ENCODE measurements at places on chromosomes 3 and 15.

- DNase-seq, result no peak
Observed at GRCh38 chr3:161117646-161118045, 12.5 kb upstream of the B3GALNT1 start.

DNA sequence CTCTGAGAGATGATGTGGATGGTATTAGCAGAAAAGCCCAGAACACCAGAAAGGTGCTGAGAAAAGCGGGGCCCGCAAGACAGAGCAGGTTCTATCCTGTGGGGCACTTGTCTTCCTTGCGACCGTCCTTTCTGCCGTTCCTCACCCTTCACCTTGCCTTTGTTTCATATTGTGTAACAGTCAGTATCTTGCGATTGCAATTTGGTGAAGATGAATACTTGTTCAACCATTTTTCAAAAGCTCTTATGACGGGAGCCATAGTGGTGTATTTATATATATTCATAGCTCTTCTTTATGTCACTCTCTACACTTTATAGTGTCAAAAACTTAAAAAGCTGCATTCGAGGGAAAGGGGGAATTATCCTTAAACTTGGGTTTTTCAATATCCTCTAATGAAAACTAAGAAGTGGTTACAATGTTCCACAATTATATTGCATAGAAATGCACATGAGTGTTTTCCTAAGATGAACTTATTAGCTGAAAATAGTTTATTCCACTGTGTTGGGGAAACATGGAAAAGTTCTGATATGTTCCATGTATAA lies 797 bp downstream of the MAP3K13 start:
- DNase-seq, result no peak

DNA sequence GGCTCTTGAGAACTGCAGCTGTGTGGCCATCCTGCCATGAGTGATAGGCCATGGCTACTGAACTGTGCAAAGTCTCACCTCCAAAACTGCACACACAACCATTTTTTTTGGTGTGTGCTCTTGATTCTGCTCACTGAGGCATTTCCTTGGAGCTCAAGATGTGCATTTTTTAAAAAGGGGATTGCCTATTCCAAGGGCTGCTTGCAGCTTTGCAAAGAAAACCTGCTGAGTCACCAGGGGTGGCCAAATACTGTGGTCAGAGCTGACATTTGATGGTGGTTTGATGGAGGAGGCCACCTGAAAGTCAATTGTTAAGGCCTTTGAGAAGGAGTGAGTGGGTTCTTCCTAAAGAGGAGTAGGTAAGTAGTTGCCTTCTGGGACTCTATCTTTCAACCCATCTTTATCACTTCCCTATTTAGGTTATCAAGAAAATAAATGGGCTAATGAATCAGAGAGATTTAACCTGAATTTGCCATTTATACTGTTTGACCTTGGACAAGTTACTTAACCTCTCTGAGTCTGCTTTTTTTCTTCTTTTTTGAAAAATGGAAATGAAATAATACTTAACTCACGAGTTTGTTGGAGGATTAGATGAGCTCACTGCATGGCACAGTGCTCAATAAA lies 87.9 kb downstream of the CHST2 start:
- DNase-seq, result no peak

DNA sequence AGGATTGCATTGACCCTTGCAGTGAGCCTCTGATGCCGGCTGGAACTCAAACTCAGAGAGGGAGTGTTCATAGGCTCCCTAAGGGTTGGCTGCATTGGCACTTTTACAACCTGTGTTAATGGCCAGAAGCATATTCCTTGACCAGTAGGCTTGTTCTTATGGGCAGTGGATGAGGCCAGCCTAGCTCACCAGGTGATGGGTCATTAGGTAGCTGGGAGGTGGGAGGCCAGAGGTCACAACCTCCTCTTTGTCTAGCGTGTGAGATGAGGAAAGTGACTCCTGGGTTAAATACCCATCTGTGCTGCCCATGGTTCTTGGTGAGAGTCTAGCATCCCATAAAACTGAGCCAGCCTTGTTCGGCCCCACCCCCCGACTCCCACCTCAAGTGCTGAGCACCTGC lies 275.7 kb upstream of the CTNNB1 start:
- no peak for DNase-seq

GRCh38 chr3:189863031-189863430 lies 231.8 kb downstream of the TP63 start:
- DNase-seq, result no peak

DNA sequence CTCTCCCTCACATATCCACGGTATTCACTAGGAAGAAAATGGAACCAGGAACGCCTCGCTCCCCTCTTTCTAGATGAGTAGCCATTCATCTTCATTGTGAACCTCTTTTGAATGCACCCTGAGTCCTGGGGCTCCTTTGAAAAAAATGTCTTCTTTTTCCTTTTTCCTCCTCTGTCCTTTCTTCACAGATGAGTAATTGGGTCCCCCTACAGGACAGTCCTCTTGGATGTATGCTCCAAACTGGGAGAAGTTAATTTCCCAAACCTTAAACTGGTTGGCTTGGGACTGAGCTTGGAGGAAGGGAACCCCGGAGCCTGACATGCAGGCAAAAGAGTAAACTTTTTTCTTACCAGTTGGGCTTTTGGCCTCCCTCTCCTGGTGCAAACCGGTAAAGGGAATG lies 108.8 kb downstream of the DPH6 start:
- no peak for DNase-seq

GRCh38 chr3:56406826-56407515 lies 61.3 kb downstream of the ERC2 start:
- no peak for DNase-seq

GRCh38 chr15:41971089-41971894 lies 1.1 kb downstream of the EHD4 start:
- DNase-seq, result no peak

GRCh38 chr3:82641701-82642100 lies 880.3 kb upstream of the GBE1 start:
- DNase-seq, result no peak

- no peak for DNase-seq
Observed at GRCh38 chr3:184688251-184688881, 23.5 kb downstream of the MAGEF1 start.

DNA sequence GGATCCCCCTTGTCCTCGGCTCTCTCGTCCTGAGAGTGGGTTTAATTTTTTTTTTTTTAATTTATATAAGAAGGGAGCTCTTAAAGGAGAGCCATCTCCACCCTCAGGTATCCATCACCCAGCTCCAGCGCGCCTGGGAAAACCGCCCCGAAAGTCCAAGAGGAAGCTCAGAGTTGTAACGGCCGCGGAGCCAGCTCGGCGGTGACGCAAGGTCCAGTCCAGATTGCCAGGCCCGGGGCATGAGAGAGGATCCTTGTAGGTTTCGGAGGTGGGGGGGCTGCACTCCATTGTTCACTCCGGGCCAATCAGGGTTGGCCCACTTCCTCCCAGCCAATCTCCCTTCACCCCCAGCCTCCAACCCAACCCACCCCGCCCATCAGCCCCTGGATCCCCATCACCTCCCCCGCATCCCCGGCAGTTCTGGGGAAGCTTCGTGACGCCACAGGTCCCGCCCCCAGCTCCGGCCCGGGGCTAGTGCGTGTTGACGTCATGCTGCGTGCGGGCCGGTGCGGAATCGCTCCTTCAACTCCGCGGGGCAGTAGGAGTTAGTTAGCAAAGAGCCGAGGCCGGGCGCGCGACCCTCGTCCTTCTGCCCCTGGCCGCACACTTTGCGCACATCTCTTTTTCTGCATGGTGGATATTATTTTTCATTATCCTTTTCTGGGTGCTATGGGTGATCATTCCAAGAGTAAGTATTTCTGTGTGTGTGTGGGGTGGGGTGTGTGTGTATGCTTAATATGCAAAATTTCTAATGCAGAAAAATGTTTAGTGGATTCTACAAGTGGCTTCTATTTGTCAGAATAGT lies at the start of gene ISL2:
Gene ISL2, plus strand, starts transcription at position 520 of the 805 bp plus-strand sequence. Its CDS starts 111 bp downstream, at position 631.
- no peak for DNase-seq

- DNase-seq, result no peak
Observed at GRCh38 chr3:183558495-183558894, 3.0 kb upstream of the KLHL6 start.

DNA sequence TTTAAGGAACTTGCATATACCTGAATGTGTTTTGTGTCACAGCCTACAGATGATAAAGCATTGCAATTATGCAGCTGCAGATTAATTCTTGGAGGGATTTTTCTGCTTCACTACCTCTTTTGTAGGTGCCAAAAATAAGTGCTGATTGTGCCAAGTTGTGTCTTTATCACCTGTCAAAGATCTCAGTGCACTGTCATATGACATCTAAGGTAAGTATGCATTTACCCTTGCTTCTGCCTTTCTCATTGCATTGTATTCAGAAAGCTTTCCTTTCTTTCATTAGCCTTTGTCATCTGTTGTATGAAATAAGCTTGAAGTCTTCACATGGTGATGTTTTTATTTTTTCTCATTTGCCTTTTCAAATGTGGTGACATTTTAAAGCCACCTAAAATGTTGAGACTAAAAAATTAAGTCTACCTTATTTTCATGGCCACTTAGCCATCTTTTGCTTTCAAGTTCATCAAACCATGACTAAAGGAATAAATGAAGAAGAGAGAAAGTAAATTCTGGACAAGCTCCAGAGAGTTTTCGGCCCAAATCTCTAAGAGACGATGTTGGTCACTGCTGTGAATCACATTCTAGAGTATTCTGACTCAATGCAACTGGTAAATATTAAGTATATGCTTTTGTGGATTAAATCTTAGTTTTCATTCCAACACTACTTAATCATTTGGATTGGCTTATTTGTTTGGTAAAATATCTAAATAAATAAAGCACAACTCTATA lies 381.8 kb upstream of the EPHA3 start:
- DNase-seq, result no peak

DNA sequence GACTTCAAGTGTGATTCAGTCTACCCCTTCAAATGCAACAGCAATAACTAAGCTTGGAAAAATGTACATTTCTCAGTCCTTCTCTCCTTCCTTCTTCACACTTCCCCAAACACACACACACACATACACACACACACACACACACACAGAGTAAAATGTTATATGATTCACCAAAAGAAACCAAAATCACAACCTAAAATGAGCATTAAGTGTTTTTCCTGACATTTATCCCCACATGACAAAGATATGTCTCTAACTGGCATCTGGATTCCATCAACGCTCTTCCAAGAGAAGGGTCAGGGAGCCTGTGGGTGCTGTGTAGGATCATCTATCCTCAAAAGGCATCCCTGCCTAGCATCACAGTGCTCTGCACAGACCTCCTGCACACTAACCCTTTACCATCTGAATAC lies 21.0 kb downstream of the PDZRN3 start:
- no peak for DNase-seq

DNA sequence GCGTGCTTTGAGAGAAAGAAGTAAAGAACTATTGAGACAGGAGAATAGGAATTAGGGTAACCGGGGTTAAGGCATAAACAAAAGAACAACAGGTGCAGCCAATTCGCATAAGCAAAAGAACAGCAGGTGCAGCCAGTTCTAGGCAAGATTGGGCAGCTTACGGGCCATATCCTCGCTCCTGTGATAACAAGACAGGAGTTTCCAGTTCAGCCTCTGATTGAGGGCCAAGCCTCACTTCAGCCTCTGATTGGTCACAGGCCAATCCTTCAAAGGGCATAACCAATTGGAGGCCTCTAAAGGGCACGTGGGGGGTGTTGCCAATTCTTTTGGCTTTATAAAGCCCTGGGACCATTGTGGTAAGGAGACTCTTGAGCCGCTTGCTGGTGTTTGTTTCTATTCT lies 143.5 kb downstream of the GADL1 start:
- DNase-seq, result no peak

- no peak for DNase-seq
Observed at GRCh38 chr15:90955624-90956273, 1.1 kb downstream of the RCCD1 start.

GRCh38 chr15:78618490-78618934 lies 2.3 kb downstream of the CHRNA3 start:
- DNase-seq, result peak; percentile 31

DNA sequence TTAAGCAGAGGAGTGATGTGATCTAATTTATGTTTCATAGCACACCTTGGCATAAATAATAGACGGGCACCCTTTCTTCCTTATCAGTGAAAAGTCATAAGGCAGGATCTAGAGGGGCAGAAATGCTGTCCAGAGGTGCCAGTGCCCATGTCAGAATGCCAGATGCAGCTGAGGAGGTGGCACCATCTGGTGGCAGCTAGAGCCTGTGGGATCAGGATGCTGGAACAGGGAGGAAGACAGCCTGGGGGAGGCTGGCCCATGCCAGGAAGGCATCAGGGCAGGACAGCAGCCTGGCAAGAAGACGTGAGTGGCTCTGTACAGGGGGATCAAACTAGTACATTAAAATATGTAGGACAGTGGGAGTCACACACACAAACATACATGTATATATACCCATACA lies 16.5 kb downstream of the MYH15 start:
- no peak for DNase-seq

DNA sequence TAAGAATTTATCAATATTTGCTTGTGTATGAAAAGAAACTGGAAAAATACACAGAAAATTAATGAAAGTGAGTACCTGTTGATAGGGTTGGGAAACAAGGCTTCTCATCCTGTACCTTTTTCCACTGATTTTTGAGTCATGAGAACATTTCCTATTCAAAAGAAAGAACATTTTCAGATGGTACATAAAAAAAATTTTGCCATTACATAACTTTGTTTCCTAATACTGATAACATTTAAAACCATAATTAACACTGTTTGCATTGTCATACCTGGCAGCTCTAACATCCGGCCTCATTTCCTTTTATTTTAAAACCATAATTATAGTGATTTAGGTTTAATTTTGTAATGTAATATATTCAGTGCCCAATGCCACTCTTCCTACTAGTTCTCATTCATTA lies 11.7 kb downstream of the NKTR start:
- DNase-seq, result no peak

DNA sequence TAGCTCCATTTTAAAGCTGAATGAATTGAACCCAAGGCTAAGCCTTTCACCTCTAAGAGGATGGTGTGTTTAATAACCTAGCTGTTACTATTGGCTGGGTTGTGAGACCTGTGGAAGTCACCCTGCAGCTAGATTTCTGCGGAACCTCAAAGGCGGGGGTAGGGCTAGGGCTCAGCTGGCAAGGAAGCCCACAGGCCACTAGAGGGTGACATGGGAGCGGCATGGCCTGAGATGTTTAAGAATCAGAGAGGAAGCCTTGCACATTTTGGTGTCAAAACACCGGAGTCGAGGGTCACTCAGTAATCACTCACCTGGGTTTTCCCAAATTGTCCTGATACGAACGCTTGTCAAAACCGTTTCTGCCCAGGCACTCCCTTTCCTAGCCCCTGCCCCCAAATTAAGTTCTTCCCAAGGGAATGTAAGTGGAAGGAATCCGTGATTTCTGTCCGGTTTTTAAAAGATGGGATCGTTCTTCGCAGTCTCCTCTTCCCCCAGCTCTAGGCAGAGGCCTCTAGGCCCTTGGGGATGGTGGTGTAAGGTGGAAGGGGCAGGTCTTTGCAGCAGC lies 3.8 kb upstream of the ACAD9 start:
- no peak for DNase-seq

DNA sequence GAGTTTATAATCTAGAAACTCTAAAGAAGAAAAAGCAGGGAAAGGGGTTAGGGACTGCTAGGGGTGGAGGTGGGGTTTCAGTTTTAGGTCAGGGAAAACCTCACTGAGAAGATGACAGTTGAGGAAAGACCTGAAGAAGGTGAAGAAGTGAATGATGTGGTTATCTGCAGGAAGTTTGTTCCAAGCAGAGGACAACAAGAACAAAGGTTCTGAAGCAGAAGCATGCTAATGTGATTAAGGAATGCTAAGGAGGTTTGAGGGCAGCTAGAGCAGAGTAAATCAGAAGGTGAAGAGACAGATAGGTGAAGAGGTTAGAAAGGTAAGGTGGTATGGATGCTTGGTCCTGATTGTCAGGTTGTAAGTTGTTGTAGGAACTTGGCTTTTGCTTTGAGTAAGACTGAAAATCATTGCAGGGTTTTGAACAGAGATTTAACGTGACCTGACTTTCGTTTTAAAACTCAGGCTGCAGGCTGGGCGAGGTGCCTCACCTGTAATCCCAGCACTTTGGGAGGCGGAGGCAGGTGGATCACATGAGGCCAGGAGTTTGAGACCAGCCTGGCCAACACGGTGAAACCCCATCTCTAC lies 8.6 kb downstream of the OXSR1 start:
- no peak for DNase-seq
